CD4-positive, alpha-beta T cell treated with Interleukin-6 for 4 hours (primary cell): ENCODE measurements at places on chromosomes 12 and 14.

- no peak for DNase-seq
Observed at GRCh38 chr14:29062976-29063375, 296.4 kb downstream of the FOXG1 start.

- DNase-seq = no peak
Observed at GRCh38 chr12:109736552-109737108, 23.0 kb downstream of the FAM222A start.

GRCh38 chr14:81211844-81212243 is 8.9 kb downstream of the GTF2A1 start:
- peak; percentile 46 for DNase-seq

DNA sequence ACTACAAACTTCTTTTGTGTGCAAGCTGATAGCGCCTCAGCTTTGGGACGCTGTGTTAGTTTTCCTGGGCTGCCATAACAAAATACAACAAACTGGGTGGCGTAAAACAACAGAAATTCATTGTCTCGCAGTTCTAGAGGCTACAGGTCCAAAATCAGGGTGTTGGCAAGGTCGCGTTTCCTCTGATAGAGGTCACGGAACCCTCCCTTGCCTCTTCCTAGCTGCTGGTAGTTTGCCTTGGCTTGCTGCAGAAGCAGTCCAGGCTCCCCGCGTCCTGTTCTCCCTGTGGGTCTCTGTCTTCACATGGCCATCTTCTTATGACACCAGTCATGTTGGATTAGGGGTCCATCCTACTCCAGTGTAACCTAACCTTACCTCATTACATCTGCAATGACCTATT is 32.8 kb upstream of the PTGR2 start:
- DNase-seq = no peak

GRCh38 chr12:100987552-100988521 is 193.3 kb downstream of the ANO4 start:
- DNase-seq = no peak

- DNase-seq = no peak
Observed at GRCh38 chr12:53171725-53172329, 8.7 kb upstream of the ZNF740 start.

DNA sequence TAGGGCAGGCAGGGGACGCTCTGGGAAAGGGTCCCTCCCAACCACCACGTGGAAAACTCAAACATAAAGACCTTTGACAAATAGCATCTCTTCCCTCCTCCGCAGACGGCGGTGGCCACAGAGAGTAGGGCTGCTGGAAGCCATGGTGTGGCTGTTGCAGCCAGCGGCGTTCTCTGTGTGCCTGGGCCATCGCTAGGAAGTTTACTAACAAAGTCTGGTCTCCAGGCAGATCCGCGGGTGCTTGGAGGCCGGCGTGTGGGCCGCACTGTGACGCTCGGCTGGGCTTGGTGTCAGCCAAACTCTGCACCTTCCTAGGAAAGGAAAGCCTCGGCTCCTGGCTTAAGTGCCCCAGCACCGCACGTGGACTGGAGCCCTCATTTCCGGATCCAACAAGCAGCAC is 65.6 kb downstream of the CCDC88C start:
- DNase-seq = no peak

DNA sequence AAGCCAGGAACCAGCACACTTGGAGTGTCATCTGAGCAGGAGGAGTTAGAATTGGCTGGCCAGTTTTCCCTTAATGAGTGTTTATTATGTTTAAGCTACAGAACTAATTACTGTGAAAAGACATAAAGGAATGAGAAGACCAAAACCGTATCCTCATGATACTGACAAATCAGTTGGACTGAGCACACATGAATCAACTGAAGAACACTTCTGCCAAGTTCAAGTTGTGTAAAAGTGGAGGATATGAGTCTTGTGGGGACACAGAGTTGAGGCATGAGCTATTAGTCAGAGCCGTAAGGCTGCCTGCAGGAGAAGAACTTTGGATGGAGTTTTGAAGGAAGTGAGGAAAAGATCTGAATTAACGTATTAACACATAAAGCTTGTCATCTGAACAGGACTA is 43.1 kb downstream of the HMGA2 start:
- no peak for DNase-seq

DNA sequence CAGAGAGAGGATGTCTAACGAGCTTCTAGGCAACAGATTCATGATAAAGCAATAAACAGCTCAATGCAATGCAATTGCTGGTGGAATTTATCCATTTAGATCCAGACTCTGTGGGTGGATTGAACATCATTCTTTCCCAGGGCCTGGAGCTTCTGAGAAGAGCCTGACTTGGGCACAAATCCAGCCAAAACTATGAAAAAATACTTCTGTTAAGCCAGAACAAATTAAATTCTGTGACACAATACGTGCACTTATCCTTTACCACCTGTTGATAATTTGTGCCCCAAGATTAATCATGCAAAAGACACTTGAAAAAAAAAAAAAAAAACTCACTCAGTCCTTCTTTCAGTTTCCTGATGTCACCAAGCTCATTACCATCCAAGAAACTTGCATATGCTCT is 446.0 kb upstream of the DCN start:
- DNase-seq = no peak

- DNase-seq = no peak
Observed at GRCh38 chr14:75907756-75908359, 73.9 kb downstream of the TGFB3 start.

- DNase-seq = no peak
Observed at GRCh38 chr12:73124480-73124879, 852.3 kb downstream of the TRHDE start.

GRCh38 chr12:119354172-119354571 is 19.6 kb downstream of the CCDC60 start:
- no peak for DNase-seq

- no peak for DNase-seq
Observed at GRCh38 chr14:53890611-53891101, 66.0 kb downstream of the BMP4 start.

GRCh38 chr12:96310067-96310466 is 90.2 kb downstream of the CDK17 start:
- DNase-seq = no peak

GRCh38 chr12:6199531-6200255 is 507 bp upstream of the CD9 start:
- no peak for DNase-seq

DNA sequence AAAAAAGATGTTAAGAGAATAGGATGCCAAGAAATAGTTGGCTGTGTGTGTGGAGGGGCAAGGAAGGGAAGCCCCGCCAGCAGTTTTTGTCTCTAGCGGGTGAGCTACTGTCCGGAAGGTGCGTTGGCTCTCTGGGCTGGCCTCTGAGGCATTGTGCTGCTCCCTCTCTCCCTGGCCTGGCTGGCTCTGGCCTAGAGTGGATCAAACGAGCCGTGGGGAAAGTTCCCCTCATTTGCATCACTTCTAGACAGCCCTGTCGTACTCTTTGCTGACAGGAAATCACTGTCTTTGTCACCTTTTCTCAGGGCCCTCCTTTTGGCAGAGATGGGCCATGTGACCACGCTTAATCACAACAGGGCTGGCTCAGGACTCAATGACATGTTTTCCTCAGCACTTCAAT is 236.1 kb upstream of the NPAS3 start:
- peak; percentile 2 for DNase-seq

DNA sequence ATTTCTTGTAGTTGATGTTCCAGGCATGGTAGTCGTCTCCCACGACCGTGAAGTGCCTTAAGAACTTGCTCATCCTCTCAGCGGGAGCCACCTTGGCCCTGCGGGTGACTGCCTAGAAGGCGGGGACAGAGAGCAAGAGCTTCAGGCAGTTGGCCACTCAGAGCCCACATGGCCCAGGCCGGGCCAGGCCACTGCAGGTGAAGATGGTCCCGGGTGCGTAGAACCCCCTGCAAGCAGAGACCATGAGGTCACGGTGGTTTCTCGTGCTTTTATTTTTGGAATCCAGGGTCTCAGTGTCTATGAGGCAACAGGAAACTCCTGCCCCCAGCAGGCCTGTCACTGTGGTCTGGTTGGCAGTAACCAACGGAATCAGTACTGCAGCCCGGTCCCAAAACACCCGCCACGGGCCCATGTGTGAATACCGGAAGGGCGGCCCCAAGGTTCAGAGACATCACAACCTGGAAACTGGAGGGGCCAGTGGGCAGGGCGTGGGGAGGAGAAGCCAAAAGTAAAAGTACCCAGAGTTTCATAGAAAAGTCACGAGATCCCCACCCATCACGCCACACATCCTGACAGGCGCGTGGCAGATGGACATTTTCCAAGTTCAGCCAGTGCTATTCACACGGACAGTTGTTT is 27.5 kb downstream of the HVCN1 start:
- DNase-seq = peak; percentile 38

GRCh38 chr14:97850466-97850865 is 1053.3 kb downstream of the VRK1 start:
- no peak for DNase-seq

GRCh38 chr14:99185436-99186068 is 86.4 kb downstream of the BCL11B start:
- DNase-seq = peak; percentile 29

DNA sequence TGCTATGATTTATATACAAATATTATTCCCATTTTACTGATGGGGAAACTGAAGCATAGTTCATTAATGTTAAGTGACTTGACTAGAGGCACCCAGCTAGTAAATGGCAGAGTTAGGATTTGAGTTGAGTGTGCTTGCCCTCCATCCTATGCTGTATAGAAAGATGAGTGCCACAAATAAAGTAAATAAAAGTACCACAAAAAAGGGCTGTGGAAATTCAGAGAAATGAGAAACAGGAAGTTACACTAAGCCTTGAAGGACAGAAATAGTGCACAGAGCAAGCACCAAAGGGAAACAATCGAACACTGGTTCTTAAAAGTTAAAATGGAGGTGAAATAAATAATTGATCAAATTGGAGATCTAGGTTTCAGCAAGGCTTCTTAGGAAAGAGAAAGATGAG is 9.2 kb upstream of the ABCD2 start:
- peak; percentile 4 for DNase-seq

DNA sequence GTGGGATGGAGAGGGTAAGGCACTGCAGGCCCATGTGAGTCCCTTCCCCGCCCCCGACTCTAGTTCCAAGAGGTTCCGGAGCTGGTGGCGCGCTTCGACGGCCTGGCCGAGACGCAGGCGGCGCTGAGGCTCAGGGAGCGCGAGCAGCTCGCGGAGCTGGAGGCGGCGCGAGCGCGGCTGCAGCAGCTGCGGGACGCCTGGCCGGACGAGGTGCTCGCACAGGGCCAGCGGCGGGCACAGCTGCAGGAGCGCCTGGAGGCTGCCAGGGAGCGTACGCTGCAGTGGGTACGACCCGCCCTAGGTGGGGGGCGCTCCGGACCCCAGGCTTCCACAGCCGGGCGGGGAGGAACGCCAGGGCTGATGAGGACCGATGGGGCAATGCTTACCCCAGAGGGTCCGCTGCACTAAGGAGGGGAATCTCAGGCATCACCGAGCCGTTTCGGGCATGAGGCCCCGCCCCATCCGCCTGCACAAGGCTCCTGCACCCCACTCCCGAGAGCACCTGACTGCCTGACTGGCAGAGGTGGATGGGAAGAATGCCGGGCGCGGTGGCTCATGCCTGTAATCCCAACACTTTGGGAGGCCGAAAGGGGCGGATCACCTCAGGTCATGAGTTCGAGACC is 4.9 kb downstream of the CFAP73 start:
- peak; percentile 31 for DNase-seq

DNA sequence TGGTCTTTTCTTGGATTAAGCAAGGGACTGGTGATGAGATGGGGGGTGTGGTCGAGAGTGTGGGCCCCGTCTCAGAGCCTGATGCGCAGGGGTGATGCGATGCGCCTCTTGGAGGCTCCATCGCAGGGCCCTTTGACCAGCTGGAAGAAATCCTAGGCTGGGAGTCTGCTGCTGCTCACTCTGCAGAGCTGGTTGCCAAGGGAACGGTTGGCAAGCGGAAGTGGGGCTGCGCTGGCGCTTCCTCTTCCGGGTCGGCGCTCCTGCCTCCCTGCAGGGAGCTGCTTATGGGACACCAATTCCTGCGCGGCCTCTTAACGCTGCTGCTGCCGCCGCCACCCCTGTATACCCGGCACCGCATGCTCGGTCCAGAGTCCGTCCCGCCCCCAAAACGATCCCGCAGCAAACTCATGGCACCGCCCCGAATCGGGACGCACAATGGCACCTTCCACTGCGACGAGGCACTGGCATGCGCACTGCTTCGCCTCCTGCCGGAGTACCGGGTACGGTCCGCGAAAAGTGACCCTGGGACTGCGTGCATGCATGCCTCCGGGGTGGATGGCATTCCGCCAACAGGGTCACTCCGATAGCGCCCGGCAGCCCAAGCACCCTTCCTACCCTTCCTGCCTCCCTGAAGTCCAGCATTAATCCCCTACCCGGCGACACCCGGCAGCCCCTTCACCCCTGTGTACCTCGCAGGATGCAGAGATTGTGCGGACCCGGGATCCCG is at the start of gene MYG1:
Gene MYG1, plus strand, starts transcription at position 242 of the 727 bp plus-strand sequence. Its CDS starts 43 bp downstream, at position 285.
- DNase-seq = peak; percentile 89
